Activated CD8-positive, alpha-beta T cell treated with anti-CD3 and anti-CD28 coated beads for 36 hours (primary cell): ENCODE measurements at places on chromosomes 11 and 22.

DNA sequence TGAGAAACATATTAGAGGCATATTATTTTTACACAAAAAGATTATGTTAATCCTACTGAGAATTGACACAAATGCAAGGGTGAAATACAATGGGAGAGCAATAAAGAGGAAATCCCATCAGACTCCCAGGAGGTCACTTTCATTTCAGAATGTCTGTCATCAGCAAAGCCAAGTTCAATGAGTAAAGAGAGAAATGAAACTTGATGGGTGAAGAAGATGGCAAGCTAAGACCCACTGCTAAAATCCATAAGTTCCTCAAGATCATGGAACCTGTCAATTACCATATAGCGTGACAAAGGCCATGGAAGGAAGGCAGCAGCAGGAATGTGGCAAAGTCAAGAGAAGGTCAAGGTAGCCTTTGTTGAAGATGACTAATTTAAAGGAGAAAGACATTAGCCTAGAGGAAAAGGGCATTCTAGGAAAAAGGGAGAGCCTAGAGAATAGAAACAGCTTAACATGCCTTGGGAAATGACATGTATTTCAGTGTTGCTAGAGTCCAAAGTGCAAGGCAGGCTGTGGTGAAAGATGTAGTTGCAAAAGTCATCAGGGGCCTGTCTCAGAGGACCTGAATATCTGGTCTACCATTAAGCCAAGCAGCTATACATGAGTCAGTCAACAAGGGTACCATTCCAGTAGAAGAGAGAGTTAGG lies 43.1 kb downstream of the FAM168A start:
- H3K4me1 ChIP-seq, result peaks cover 21% of the 10 kb centered on the region
- H3K27ac ChIP-seq, result no peak overlapping the region
- DNase-seq, result no peak

GRCh38 chr11:34916843-34917770 lies 689 bp downstream of the PDHX start:
- peak overlapping the region; percentile 79 for H3K4me3 ChIP-seq
- peaks cover 37% of the 10 kb centered on the region for H3K4me1 ChIP-seq
- no peaks in the 10 kb centered on the region for H3K27me3 ChIP-seq

- H3K27ac ChIP-seq, result no peak overlapping the region
- DNase-seq, result no peak
- no peaks in the 10 kb centered on the region for H3K4me1 ChIP-seq
- H3K36me3 ChIP-seq, result no peaks in the 10 kb centered on the region
- H3K4me3 ChIP-seq, result no peak overlapping the region
- H3K27me3 ChIP-seq, result peaks cover 4% of the 10 kb centered on the region
Observed at GRCh38 chr11:70470127-70470526, 71.8 kb downstream of the CTTN start.

DNA sequence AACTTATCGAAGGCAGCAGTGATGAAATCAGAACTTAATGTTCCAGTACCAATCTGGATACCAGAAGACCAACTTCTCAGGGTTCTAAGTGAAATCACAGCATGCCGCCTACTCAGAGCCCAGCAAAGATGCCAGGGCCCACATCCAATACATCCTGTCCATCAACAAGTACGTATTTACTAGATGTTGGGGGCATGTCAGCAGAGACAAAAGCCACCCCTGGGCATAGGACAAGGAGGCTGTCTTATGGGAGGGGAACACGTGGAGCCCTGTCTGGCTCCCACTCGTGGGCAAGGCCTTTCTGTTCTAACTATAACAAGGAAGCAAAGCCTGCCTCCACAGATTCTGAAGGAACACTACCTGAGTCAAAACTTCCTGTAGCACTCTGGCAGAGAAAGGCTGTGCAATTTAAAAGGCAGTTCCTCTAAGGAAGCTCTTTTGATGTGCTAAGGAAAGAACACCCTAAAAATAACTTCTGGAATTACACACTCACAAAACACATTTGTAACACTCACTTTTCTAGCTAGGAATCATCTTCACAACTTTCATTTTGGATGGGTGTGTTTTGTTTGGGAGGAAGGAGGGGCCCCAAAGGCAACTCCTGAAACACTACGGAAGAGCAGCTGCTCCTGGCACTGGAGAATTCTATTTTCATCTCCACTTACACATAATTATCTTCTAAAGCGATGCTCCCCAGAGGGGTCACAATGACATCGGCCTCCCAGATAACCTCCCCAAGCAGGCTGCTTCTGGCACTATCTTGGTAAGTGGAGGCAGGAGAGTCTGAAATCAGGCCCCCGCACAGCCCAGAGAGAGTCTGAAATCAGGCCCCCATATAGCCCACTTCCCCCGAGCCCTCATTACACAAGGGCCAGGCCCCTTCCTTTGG lies 14.2 kb downstream of the SMCO4 start:
- no peaks in the 10 kb centered on the region for H3K36me3 ChIP-seq
- no peak overlapping the region for H3K4me3 ChIP-seq
- peaks cover 40% of the 10 kb centered on the region for H3K4me1 ChIP-seq
- no peaks in the 10 kb centered on the region for H3K27me3 ChIP-seq
- H3K27ac ChIP-seq, result no peak overlapping the region

DNA sequence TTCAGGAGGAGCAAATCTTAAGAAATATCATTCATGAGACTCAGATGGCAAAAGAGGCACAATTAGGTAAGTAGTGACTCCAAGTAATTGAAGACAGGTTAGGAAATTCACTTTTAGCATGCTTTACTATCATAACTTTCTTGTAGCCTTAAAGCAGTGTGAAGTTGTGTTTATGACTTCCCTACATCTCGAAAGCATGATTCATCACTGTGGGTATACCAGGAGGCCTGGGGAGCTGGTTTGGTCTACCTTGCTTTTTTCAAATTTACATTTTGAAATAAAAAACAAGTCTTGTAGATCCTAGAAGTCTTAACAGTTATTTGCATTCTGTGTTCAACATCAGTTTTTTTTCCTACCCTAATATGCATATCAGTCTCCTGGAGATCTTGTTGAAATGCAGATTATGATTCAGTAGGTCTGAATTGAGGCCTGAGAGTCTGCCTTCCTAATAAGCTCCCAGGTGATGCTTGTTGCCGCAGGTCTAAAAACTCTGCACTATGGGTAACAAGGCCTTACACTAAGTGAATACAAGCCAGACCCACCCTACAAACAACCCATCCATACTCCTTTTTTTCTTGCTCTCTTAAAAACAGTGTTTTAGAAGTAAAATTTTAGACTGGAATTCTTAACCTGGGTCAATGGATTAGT lies 41.4 kb downstream of the TTC17 start:
- peak overlapping the region; percentile 40 for H3K27ac ChIP-seq
- H3K36me3 ChIP-seq, result peaks cover 64% of the 10 kb centered on the region
- DNase-seq, result peak; percentile 49
- H3K4me3 ChIP-seq, result no peak overlapping the region

- peak overlapping the region; percentile 90 for H3K4me3 ChIP-seq
- H3K36me3 ChIP-seq, result peaks cover 35% of the 10 kb centered on the region
- H3K27ac ChIP-seq, result peak overlapping the region; percentile 95
- H3K4me1 ChIP-seq, result peaks cover 51% of the 10 kb centered on the region
- DNase-seq, result peak; percentile 90
Observed at GRCh38 chr22:49825944-49826602, 1.6 kb downstream of the BRD1 start.

DNA sequence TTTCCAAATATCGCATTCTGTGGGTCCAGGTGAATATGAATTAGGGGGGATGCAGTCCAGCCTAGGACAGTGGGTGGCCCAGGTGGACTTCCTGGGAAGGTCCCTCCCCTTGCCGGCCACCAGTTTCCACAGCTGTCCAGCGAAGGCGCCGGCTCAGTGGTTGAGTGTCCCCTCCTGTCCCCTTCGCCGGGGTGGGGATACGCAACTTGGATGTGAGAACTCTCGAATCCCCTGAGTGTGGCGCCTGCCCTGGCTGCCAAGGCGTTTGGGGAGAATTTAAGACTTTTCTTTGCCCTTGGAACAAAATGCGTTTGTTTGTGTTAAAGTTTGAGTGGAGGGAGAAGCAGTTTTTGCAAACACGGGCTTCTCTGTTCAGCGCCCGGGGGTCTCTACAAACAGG lies 123.7 kb downstream of the KCNQ1OT1 start:
- no peaks in the 10 kb centered on the region for H3K27me3 ChIP-seq
- no peak for DNase-seq
- no peaks in the 10 kb centered on the region for H3K36me3 ChIP-seq
- H3K4me1 ChIP-seq, result no peaks in the 10 kb centered on the region
- H3K27ac ChIP-seq, result no peak overlapping the region

DNA sequence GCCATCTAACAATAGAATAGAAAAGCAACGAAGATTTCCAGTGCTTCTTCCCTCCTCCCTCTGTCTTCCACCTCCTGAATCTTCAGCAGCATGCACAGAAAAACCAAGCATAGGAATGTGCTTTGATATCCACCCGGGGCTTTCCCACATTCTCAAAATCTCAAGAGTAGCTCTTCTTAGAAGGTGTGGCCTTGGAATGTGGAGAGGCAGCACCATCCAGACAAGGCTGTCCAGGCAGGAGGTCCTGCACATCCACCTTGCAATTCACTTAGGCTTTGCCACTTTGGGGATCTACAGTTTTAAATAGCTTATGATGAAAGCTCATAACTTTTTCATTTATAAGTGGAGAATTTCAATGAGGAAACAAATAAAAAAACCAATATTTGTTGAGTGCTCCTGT lies 72.9 kb downstream of the KIRREL3 start:
- H3K4me1 ChIP-seq, result no peaks in the 10 kb centered on the region
- no peak overlapping the region for H3K4me3 ChIP-seq
- peaks cover 7% of the 10 kb centered on the region for H3K27me3 ChIP-seq
- H3K27ac ChIP-seq, result no peak overlapping the region
- DNase-seq, result no peak
- no peaks in the 10 kb centered on the region for H3K36me3 ChIP-seq
